ENCODE measurements at places on chromosomes 2 and 18.

- DNase-seq, result no peak
Measured at GRCh38 chr18:55430026-55430425, 158.0 kb downstream of the TCF4 start.

DNA sequence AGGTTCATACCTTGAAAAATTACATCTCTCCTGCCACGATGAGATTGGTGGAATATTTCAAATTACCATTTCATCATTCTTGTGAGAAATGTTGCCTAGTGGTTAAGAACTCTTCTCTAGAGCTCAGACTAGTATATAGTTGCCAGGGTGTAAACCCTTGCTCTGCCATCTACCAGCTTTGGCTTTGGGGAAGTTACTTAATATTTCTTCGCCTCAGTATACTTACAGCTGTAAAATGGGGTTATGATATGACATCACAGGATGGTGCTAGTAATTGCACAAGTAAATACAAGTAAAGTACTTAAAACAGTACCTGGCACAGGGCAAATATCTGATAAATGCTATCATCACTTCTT lies 1.5 kb downstream of the SPOPL start:
- DNase-seq, result no peak

GRCh38 chr2:75586971-75587370 lies 26.2 kb upstream of the EVA1A start:
- DNase-seq, result no peak

DNA sequence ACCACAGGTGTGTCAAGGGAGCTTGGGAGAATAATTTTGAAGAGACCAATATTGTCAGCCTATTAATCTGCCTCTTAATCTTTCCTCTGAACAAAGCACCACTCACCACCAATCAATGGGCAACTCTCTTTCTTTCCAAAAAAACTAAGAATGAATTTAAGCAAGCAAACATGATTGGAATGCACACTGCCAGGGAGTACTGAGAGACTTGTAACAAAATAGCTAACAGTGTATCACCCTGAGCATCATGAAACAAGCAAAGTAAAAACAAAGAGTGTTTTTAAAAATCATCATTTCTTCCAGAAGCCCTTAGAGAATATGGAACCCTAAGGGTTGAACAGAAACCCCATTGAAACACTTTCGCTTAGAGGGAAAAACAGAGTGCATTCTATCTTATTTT lies 299.7 kb downstream of the DSEL start:
- peak; percentile 16 for DNase-seq

DNA sequence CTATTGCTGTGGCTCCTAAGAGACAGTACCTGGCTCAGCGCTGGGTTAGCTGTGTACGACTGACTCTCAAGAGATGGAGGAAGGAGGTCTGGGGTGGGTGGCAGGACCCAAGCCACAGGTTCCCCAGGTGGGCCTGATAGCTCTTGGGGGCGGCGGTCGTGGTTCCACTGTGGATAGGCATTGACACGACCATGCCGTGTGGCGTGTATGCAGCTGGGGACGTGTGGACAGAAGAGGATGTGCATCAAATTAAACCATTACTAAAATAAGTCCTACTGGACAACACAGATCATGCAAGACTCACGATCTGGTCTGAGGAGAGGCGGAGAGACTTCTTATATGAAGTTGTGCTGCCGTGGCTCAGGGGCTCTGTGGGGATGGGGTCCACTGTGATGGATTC lies 78.1 kb downstream of the EMILIN2 start:
- DNase-seq, result no peak

DNA sequence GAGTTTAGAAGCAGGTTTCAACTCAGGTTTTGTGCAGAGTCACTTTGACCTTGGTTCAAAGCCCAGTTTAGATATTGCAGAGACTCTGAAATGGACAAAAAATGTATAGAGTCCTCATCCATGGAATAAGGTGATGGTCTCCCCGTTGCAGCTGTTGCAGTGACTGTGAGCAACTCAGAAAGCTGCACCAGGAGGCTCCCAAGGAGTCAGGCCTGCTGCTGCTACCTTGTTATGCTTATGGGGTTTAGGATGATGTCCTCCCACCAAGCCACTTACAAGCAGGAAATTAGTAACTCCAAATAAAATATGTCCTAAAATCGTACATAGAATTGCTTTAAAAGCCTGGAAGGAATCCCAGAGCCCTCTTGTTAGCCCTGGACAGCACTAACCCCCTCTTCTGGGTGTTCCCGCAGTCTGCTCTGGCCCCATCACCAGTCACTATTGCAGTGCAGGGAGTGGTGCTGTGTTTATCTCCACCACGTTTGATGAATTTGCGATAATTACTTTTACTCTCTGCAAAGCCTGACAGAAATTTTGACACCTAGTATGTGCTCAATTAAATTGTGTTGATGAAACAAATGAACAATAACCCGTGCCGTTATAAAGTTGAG lies 189.0 kb downstream of the CNTNAP5 start:
- DNase-seq, result no peak

- no peak for DNase-seq
Measured at GRCh38 chr2:164797627-164798026, 44.0 kb downstream of the COBLL1 start.

- DNase-seq, result no peak
Measured at GRCh38 chr2:1979569-1979968, 235.3 kb upstream of the PXDN start.

- peak; percentile 91 for DNase-seq
Measured at GRCh38 chr2:109164739-109165221, 35.8 kb downstream of the SH3RF3 start.

- no peak for DNase-seq
Measured at GRCh38 chr2:4256351-4256750, 553.0 kb downstream of the DCDC2C start.

- DNase-seq, result peak; percentile 58
Measured at GRCh38 chr2:177984749-177985148, 87.8 kb downstream of the PDE11A start.

- no peak for DNase-seq
Measured at GRCh38 chr2:167380555-167380954, 492.3 kb downstream of the XIRP2 start.

- no peak for DNase-seq
Measured at GRCh38 chr2:187966924-187967323, 324.8 kb upstream of the GULP1 start.

- DNase-seq, result no peak
Measured at GRCh38 chr2:83342860-83343329, 1116.2 kb downstream of the SUCLG1 start.

DNA sequence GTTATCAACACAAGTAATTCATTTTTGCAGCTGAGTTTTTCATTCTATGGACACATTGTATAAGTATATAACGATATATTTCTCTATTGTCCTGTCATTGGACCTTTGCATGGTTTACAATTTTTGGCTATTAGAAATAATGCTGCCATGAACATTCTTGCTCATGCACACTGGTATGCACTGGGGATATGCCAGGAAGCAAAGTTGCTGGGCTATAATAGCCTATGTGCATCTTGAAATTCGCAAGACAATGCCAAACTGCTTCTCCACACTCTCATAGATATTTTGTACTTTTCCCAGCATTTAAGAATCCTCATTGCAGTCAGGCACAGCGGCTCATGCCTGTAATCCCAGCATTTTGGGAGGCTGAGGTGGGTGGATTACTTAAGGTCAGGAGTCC lies 852.6 kb upstream of the ID2 start:
- DNase-seq, result peak; percentile 44

- no peak for DNase-seq
Measured at GRCh38 chr2:15700131-15700530, 108.5 kb downstream of the DDX1 start.

DNA sequence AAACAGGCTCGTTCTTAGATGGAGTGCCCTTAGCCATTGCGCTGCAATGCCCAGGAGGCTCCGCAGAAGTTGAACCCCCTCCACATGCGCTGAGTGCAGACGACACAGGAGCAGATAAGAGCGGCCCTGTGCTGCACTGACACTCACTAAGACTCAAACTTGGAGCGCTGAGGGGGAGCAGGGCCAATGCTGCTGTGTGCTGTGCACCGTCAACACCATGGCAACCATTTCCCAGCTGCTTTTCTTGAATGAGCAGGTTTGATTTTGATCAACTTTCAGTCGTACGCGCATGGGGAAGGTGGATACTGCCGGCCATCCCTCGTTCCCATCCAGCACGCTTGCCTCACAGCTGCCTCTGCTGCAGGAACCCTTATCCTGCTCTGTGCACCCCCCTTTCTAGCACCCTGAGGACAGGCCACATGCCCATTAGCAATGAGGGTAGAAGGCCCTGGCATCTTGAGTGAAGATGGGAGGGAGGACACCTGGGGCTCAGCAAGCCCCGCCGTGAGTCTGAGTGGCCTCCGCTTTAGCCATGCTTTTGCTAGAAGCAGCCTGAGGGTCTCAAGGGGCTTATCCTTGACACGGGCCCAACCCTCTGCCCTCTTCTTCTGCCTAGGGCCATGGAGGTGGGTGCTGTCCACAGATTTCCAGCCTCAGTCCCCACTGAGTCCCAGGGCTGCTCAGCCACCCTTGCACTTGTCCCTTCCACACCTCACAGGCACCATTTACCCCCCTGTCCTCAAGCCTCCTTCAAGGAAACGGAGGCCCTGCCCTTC lies 271.9 kb downstream of the PHLPP1 start:
- no peak for DNase-seq

DNA sequence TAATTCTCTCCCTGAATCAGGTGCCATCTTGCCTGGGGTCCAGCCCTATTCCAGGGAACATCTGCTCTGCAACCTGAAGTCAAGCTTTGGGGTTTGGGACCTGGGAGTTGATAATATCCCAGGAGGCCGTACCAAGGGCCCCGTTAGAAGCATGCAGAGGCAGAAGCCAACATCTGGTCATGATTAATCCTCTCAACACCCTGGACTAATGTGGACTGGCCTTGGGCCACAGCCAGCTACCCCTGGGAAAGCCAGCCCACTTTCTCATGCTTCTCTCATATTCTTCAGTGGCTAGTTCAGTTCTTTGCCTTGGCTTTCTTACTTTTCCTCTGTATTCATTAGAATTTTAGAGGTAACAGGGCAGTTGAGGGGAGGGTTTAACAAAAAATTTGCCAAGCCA lies 515.6 kb upstream of the NRP2 start:
- peak; percentile 82 for DNase-seq

GRCh38 chr2:46821600-46821999 lies 94.0 kb downstream of the MCFD2 start:
- DNase-seq, result no peak

GRCh38 chr18:9971313-9971920 lies 57.6 kb downstream of the VAPA start:
- peak; percentile 79 for DNase-seq

DNA sequence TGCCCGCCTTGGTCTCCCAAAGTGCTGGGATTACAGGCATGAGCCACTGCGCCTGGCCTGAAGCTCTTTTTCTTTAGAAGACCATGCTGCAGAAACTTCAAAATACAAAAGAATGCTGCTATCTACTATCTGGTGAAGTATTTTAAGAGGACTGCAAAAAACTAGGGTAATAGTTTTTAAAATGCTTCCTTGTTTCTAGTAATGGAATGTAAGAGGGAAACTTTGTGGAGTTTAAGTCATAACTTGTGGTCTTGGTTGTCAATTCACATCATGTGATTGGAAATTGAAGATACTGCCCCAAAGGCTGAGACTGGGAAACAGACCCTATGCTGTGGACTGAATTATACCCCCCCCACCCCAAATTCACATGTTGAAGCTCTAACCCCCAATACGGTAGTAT lies 68.3 kb downstream of the B3GNT2 start:
- DNase-seq, result no peak

DNA sequence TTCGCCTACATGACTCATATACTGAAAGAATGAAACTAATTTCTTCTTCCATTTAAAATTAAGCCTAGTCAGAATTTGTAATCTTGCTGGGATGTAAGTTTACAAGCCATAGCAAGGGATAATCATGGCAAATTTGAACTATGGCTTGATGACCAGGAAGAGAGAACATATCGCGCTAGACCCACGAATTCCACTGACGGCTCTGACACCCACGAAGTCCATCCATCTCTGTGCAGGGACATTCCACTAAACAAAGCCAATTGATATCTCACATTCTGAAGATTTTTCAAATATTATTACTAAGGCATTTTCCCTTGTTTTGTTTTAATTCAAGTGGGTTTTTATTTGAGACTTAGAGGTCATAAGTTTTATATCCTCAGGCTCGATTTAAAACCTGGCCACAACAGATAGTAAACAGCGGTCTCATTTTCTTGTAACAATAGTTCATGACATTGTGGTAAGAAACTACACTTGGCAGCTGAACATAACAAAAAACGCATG lies 113.0 kb downstream of the QPCT start:
- peak; percentile 74 for DNase-seq

GRCh38 chr2:222960126-222960525 lies 91.9 kb upstream of the KCNE4 start:
- DNase-seq, result peak; percentile 67

DNA sequence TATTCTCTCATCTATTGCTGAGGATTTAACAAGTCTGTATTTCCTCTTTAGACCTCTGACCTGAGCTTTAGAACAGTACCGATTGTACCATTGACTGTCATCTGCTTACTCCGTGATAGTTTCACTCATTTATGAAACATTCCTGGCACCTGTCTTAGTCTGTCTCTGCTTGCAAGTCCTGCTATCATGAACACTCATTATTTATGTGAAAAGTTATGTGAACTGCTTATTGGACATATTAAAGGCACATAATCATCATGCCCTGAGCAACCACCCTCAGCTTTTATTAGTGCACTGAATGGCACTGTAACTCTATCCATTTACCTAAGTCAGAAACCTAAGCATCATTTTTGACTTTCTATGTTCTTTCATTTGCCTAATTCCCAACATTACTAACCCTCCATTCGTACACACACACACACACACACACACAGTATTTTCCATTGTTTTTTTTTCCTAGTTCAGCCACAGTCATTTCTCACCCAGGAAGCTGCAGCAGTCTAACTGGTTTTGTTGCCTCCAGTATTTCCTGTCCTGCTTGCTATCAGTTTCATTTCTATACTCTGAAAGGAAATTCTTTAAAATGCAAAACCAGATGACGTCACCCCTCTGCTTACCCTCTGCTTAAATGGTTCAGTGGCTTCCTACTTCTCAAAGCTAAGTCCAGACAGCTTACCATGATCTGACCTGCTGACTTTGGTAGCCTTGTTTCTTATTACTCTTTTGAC lies 146.1 kb downstream of the HAUS1 start:
- DNase-seq, result peak; percentile 84

- no peak for DNase-seq
Measured at GRCh38 chr2:229712136-229712535, 2.2 kb downstream of the DNER start.

GRCh38 chr18:40555914-40556313 lies 1399.1 kb upstream of the PIK3C3 start:
- peak; percentile 46 for DNase-seq

DNA sequence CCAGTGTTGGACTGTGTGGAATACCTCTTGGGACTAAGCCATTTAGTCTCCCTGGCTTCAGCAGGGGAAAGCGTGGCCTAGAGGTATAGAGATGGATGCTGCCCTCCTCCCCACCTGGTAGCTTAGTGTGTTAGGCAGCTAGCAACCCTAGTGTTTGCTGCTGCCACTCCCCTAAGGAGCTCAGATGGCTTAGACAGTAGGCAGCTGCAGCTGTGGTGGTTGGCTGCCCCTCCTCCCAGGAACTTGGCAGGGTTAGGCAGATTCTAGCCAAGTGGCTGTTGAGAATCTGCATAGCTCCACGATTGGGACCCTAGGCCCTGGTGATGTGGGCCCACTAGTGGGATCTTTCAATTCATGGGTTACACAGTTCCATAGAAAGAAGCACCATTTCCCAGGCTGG lies 550.4 kb upstream of the CHAC2 start:
- no peak for DNase-seq

GRCh38 chr2:202317080-202317857 lies 51.7 kb downstream of the NOP58 start:
- peak; percentile 98 for DNase-seq

GRCh38 chr18:13356032-13356431 lies 137.5 kb downstream of the LDLRAD4 start:
- no peak for DNase-seq
